ENCODE measurements at places on chromosomes 13 and 19.

DNA sequence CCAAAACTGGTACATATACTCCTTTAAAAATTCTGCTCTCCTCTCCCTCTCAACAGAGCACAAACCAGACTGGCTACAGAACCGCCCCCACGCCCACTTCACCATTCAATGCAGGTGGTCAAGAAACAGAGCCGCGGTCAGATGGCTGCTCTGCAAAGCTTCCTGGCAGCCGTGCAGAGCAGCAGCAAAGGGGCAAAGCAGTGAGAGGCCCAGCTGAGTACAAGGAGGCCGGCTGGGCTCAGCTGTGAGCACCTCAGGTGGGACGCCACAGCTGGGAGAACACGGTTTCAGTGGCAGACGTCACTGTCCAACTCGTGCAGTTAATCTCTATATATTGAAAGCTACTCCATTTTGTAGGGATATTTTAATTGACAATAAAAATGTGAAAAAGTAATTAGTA lies 8.3 kb downstream of the GRTP1 start:
- no peak for DNase-seq

GRCh38 chr13:21233086-21233485 lies 56.6 kb downstream of the MRPL57 start:
- DNase-seq: no peak

GRCh38 chr13:61180234-61180633 lies 235.4 kb downstream of the PCDH20 start:
- no peak for DNase-seq

DNA sequence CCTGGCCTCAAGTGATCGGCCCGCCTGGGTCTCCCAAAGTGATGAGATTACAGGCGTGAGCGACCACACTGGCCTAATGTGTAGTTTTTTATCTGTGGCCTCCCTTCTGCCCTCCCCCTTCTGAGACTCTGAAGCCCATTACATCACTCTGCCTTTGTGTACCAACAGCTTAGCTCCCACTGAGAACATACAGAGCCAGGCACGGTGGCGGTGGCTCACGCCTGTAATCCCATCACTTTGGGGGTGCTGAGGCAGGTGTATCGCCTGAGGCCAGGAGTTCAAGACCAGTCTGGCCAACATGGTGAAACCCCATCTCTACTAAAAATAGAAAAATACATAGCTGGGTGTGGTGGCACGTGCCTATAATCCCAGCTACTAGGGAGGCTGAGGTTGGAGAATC lies 12.6 kb downstream of the NCR1 start:
- no peak for DNase-seq

DNA sequence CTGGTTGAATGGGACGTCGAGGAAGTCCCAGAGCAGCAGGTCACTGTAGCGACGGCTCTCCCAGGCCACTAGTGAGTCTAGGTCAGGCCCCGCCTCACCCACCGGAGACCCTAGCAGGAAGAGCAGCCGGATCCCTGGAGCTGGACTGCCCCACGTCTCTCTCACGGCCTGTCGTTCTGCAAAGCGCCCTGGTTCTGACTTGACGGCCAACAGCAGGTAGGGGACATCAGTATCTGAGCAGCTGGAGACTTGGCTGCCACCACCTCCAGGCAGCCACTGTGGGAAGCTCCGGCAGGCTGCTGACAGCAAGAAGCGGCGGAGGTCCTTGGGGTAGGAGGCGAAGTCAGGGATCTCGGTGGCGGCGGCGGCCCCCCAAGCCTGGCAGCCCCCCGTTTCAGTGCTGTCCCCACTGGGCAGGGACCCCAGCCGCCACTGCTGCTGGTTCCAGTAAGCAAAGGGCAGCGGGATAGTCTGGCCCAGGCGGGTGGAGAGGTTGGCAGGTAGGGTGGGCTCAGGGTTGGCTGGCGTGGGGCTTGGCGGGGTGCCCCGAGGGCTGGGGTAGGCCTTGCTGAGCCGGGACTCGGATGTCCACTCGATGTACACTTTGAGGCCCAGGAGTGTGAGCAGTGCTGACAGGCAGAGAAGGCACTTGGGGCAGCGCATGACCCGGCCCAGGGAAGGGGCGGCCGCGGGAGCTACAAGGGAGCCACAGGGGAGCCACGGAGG lies 895 bp downstream of the B3GNT8 start:
- DNase-seq: no peak

- DNase-seq: no peak
These were observed 10.6 kb downstream of the FBXL3 start for GRCh38 chr13:77016251-77016812.

GRCh38 chr19:11208561-11209471 lies 11.5 kb upstream of the KANK2 start:
- DNase-seq: no peak

- DNase-seq: no peak
These were observed 595.8 kb downstream of the PCDH9 start for GRCh38 chr13:66634384-66634783.

GRCh38 chr13:33730147-33730546 lies 87.8 kb upstream of the RFC3 start:
- DNase-seq: no peak

DNA sequence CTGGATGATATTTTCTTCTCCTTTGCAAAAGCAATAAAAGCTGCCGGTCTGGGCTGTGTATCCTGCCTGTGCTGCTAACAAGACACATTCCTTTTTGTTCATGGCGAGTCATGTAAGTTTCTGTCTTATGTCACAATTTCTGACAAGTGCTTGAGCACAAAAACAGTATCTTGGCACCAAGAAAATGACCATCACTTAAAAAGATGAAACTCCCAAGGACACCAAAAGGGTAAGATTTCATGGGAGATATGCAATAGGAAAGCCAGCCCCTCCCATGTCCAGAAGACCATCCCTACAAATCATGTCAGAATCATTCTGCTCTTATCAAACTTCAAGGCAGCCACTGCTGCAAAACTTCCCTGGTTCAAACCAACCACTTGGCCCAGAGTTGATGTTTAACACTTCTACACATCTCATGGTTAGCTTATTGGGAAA lies 375.4 kb upstream of the ZNF507 start:
- DNase-seq: no peak

GRCh38 chr13:73708393-73708985 lies 425.7 kb downstream of the KLF12 start:
- DNase-seq: no peak

DNA sequence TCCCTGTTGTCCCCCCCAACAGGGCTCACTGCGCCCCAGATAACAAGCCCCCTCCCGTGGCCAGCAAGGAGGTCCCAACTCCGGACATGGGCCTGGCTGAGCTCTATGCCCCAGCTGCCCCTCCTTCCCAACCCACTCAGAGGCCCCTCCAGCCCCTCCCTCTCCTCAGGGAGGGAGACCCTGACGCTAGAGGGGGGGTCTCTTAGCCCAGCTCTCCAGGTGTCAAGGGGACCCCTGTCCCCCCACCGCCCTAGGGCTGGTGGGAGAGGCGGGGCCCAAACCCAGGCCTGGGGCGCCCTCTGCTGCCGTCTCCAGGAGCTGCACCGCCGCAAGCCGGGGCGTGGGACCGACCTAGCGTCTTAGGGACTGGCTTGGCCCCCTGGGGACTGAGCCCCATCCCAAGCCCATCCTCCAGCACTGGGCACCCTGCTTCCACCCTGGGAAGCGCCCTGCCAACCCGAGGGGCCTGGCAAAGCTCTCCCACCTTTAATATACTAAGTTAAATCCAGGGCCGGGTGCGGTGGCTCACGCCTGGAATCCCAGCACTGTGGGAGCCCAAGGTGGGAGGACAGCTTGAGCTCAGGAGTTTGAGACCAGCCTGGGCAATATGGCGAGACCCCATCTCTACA lies 1.4 kb downstream of the GRIN3B start:
- DNase-seq: no peak

DNA sequence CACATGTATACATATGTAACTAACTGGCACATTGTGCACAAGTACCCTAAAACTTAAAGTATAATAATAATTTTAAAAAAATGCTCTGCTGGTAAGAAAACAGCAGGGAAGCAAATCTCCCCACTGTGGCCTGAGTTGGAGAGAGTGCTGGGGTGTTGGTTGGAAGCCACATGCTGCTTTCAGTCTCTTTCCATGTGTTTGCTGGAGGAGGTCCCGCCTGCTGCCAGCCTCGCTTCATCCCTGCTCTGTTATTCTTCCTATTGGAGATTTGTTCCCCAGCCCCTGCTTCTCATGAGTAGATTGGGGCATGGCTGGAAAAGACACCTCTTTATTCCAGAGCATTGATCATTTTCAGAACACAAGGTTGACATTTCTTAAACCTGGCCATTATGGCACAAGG lies 230.5 kb downstream of the FGF9 start:
- DNase-seq: no peak

DNA sequence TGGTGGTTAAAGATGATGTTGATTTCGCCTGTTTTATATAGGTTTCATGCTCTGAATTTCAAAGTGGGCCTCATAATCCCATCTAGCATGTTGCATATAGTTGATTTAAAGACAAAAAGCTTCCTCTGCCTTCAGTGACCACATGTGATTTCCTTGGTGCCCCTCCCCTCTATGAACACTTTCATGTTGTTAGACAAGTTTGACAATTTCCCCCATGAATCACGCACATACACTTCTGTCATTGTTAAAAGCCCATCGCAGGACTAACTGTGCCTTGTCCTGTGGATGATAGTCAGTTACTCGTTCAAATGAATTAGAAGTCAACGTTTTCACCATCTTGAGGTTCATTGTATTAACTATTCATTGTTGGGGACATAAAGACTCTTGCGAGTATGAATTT lies 6.7 kb downstream of the TNFSF11 start:
- DNase-seq: no peak

DNA sequence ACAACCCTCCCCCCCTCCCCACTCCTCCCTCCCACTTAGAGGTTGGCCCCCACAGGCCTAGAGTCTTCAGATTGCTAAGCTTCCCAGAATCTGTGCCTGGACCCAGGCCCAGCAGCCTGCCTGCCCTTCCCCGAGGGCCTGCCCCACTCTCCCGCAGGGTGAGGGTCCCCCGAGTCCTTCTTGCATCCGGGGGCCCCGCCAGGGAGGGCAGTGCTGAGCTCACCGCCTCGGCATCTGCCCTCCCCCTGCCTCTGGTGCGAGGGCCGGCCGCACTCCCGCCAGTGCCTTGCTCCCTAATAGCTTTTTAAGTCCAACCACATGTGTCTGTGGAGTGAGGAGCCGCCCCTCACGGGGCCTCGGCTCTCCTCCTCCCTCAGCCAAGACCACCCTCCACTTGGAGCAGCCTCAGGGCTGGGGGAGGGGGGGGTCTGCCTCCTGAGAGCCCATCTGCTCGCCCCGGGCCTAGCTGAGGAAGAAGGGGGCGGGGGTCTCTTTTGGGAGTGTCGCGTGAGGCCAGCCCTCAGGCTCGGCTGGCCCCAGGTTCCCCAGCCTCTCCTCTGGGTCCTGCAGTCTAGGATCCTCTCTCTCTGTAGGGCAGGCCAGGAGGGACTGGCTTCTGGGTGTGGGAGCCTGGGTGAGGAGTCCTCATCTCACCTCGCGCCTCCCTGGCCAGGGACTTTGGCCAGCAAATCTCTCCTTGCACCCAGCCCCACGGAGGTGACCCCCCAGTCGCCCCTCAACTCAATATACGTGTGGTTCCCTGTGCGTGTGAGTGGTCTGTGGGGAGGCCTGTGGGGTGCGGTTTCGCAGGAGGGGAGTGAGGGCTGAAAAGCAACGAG lies 47.2 kb downstream of the LYL1 start:
- DNase-seq: no peak

GRCh38 chr13:75402787-75403186 lies 79.2 kb downstream of the TBC1D4 start:
- no peak for DNase-seq

Measured in caudate nucleus (tissue), 63 donors.